ENCODE measurements at places on chromosomes 16 and 17.

- peak; percentile 73 for DNase-seq
Observed at GRCh38 chr17:17356149-17356930, 53.2 kb downstream of the NT5M start.

GRCh38 chr16:60166-60565 is 6.5 kb downstream of the SNRNP25 start:
- no peak for DNase-seq

GRCh38 chr17:4592240-4593005 is 8.1 kb downstream of the SMTNL2 start:
- DNase-seq: no peak

GRCh38 chr16:55577887-55578286 is 11.4 kb downstream of the CAPNS2 start:
- no peak for DNase-seq

Measured in SW480 (cell line).